ENCODE measurements at places on chromosomes 11 and 22.

DNA sequence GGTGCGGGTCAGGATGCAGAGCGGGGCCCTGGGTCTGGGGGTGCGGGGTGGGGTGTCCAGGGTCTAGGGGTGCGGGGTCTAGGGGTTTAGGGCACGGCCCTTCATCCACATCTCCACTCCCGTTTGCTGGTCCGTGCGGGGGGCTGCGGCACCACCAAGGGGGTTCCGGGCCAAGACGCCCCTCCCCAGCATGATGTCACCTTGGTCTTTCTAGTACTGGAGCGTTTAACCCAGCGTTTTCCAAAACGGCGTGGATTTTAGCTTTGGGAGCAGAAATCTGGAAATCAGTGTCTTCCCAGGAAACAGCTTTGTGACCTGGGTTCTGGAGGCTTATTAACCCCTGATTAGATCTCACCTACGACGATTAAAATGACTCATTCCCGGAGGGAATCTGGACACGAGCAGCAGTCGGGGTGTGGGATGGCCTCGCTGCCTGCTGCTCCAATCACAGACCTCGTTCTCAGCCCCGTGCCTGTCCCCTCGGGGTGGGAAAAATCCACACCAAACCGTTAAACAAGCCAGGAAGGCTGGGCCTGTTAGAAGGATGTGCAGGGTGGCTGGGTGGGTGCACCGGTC lies 759 bp downstream of the AP2A2 start:
- DNase-seq = no peak

- no peak for DNase-seq
Observed at GRCh38 chr11:36602135-36602534, 4.1 kb upstream of the RAG2 start.

DNA sequence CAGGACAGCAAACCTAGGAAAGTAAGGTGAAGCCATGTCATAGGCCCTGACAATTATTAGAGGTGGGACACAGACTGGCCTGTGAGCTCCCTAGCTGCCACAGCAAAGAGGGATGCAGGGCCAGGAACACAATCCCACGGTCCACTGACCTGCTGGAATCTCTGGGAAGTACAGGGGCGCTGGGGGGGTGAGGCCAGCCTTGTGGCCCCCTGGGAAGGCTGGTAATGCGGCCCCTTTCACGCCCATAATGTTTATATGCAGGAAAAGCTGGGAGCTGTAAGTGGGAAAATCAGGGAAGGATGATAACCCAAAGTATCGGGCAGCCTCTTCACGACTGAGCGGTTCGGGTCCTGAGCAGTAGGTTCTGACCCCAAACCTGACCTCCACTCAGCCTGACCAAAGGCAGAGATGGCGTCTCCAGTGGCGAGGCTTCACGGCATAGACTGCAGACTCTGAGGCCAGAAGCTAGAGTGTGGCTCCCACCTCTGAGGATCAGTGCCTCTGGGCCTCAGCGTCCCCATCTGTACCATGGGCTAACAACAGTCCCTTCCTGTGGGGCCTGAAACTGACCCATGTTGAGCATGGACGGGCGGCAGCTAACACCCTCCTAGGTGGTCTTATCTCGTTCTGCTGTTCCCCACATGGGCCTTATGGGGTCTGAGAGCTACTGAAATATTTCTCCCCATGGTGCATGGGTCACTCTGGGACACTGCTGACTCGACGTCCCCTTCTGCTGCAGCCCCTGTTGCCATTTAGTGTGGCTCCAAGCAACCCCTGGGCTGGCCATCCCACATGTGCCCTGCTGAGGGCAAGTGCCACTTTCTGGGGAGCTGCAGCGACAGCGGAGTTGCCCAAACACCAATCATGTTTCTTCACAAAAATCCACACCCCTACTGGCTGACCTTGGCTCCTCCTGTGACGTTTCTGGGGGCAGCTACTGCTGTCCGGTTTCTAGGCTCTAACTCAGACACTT lies 101.8 kb downstream of the PHF21B start:
- no peak for DNase-seq

- no peak for DNase-seq
Observed at GRCh38 chr11:62012832-62013461, 45.5 kb upstream of the FTH1 start.

GRCh38 chr11:108902027-108902469 lies 237.2 kb downstream of the DDX10 start:
- no peak for DNase-seq

DNA sequence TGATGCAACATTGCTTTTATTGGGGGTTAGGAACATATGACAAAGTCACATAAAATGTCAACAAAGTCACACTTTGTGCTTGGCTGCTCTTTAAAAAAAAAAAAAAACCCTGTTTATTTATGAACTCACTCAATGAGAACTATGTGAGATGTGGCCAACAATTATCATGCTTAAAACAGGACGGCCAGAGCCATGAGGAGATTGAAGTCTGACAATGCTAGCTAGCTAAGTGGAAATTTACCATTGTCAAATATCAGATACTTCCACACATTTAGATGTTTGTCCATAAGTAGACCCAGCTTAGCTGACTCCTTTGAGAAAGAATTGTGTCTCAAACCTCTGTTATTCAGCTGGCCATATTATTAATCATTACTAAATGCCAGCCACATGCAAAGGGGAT lies 26.9 kb downstream of the BLID start:
- no peak for DNase-seq

- no peak for DNase-seq
Observed at GRCh38 chr22:40022536-40023240, 27.9 kb downstream of the FAM83F start.

DNA sequence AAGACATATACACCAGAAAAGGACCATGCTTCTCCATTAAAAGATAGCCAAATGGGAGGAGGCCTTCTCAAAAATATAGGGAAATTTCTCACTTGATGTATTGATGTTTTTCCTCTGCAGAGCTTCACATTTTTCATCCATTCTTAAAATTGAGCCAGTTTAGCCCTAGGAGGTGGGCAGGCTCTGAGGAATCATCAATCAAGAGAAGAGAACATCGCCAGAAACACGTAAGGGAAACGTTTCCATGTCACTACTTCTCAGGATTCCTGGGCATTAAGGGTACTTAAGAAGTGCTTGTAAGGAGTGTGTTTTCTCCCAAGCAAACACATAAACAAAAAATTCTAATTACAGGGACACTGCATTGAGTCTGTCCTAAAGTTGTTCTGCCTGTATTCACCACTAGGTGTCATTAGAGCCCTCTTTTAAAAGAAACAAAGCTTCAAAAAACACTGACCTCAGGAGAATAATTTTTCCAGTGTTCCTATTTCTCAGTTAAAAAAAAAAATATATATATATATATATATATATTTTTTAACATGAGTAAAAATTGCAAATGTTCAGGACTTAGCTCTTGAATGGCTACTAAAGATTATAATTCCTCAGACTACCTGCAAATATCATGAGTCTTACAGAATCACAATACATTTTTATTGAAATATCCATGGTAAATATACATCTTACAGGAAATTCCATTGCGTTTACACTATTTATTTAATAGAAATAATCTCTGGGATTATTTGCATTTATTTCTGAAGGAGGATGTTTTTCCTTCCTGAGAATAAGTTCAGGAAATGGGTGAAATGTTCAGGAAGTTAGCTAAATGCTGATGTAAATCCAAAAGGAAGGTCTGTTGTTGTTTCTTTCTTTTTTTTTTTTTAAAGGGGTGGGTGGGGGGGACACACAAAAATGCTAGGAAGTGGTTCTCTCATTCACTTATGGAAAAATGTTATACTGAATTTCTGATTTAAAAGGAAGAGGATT lies 16.0 kb downstream of the FZD4 start:
- DNase-seq = no peak

GRCh38 chr11:66181632-66182315 lies 86.7 kb upstream of the RAB1B start:
- DNase-seq = no peak

DNA sequence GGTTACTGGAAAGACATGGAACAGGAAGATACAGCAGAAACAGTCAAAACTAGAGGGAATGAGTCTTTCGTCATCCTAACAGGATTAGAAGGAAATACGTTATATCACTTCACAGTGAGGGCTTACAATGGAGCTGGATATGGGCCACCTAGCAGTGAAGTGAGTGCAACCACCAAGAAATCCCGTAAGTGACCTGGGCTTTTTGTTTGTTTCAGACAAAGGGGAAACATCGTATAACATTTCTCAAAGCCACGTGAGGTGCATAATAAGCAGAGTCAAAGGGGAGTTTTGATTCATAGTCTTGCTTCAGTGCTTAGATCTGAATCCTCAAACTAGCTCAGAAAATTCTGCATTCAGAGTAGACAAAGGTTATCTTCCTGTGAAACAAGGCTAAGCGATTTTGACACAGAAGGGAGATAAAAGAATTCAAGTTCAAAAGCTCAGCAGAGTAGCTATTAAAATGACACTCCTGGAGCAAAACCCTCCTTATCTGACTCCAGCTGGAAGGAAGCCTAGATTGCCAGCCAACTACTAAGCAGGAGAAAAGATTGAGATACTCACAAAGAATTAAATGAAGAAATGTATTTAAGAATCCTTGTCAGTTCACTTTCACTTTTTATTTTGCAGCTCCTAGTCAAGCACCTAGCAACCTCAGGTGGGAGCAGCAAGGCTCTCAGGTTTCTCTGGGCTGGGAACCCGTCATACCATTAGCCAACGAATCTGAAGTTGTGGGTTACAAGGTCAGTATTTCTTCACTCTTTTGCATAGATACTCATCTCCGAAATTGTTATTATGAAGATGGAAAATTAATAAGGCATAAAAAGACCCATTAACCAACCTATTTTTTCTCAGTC lies 346.4 kb upstream of the ARHGAP42 start:
- DNase-seq = no peak

DNA sequence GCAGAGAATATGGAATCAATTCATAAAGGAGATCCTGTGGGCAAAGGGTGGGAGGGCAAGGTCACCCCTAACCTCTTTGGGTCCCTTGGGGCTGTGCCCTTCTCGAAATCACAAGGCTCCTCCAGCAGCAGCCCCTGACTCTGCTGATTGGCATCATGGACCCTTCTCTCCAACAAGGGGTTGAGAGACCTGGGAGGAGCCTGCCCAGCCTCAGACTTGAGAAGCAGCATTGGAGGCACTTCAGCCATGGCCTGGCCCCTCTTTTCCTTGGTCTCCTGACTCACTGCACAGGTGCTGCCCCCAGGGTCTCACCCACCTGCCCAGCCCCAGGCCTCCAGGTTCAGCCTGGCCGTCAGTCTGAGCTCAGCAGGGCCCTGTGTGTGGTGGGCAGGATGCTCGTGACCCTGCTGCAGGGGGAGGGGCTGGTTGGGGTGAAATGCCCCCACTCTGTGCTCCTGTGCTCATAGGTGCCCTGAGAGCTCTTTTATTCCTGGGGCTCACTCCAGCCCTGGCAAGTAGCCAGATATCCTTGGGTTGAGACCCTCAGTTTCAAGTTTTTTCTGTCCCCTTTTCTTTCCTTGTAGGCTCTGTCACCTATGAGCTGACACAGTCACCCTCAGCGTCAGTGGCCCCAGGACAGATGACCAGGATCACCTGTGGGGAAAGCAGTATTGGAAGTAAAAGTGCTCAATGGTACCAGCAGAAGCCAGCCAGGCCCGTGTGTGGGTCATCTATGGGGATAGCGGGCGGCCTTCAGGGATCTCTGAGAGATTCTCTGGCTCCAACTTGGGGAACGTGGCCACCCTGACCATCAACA lies 110.8 kb downstream of the GGTLC2 start:
- no peak for DNase-seq

- DNase-seq = no peak
Observed at GRCh38 chr11:4522752-4523151, 22.2 kb upstream of the OR52M1 start.

All from hypothalamus (tissue), 51 donors.